ENCODE measurements at places on chromosomes 5 and 9. TPM values are rescaled to one million over a fixed set of nuclear protein-coding genes. Genes with fewer than 3 reads are reported as not detected.

PCDHGA12 gene
- 6.7 TPM for total RNA-seq

CATSPER3 gene
- total RNA-seq = not detected

SLC6A19 gene
- total RNA-seq = not detected

MYMK gene
- total RNA-seq = not detected

DNAI1 gene
- total RNA-seq = not detected

CYLC2 gene
- not detected for total RNA-seq

DMRTA1 gene
- total RNA-seq = 0.79 TPM

CCL19 gene
- total RNA-seq = not detected

DRD1 gene
- not detected for total RNA-seq

EQTN gene
- total RNA-seq = 0.22 TPM

Measured in placental epithelial cell (primary cell).